ENCODE measurements at places on chromosomes 7 and 10.

DNA sequence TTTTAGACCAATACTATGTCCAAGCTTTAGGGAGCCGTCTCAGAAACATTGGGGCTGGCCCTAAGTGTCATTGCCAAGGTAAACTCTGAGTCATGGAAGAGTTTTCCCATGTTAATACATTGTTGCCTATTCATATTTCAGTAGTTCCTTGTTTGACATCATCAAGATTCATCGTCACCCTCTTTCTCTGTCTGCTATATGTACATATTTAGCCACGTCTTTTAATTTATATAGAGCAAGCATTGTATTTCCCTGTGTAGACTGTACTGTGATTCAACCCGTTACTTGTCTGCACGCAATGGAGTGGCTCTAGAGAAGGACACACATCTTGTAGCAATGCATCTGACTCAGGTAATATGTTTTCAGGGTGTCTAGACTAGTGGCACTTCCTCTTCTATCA lies 217.9 kb upstream of the TPK1 start:
- DNase-seq: no peak

GRCh38 chr7:24702755-24703154 lies 54.5 kb downstream of the GSDME start:
- no peak for DNase-seq

DNA sequence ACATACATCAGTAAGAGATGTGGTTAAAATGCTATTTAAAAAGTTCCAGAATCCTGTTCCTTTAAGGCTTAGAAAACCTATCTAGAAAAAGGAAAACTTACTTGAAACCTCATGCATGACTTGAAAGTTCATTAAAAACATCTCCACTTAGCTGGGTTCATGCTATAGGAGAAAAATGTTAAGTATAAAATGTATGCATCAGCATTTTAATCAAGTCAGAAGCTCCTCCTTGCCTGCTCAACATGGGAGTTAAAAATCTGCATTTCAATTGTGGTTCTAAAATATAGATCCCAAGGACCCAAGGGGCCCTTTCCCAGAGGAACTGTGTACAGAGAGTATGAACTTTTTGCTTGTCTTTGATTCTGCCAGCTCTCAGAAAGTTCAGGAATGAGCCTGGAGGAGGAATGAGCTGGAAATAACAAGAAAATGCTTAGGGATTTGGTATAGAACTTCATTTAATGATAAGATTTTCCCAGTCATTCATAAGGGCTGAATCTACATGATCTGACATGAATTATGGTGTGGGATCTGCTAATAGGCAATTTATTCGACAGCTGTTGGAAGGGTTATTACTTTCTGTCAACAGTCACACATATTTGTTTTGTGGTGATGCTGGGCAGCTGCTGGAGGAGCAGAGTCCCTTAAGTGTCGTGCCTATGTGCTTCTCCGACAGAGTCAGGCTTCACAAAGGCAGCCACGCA lies 85.6 kb upstream of the MTPN start:
- no peak for DNase-seq

DNA sequence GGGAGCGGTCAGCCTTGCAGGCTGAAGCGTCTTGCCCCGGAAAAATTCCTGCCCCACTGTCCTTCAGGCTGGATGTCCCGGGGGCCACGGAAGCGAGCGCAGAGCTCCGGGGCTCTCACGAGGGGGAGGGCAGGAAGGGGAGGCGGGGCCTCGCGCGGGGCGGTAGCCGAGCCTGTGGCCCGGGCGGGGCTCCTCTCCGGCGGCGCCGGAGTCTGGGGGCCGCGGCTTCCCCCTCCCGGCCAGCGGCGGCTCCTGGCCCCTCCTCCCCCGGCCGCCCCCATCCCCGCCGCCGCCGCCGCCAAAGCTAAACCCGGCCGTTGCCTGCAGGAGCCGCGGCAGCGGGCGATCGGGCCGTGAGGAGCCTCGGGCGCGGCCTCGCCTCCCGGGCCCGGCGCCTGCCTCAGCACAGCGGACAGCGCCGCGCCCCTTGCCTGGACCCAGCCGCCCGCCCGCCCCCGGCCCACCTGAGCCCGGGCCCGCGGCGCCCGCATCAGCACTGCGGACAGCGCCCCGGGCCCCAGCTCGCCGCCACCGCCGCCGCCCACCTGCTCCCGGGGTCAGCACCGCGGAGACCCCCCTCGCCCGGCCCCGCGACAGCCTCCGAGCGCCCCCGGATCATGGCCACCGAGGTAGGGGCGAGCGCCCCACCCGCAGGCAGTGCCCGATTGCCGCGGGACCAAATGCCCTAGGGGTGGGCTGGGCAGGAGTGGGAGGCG lies at the start of gene GOLGA7B:
Gene GOLGA7B, plus strand, starts transcription at position 157 of the 716 bp plus-strand sequence. Its CDS starts 461 bp downstream, at position 618.
- DNase-seq: no peak

- no peak for DNase-seq
Observed at GRCh38 chr7:85023916-85024315, 162.9 kb downstream of the SEMA3D start.

GRCh38 chr10:84074521-84074920 lies 64.8 kb upstream of the GHITM start:
- DNase-seq: no peak

- no peak for DNase-seq
Observed at GRCh38 chr10:16297642-16298041, 139.2 kb upstream of the PTER start.

DNA sequence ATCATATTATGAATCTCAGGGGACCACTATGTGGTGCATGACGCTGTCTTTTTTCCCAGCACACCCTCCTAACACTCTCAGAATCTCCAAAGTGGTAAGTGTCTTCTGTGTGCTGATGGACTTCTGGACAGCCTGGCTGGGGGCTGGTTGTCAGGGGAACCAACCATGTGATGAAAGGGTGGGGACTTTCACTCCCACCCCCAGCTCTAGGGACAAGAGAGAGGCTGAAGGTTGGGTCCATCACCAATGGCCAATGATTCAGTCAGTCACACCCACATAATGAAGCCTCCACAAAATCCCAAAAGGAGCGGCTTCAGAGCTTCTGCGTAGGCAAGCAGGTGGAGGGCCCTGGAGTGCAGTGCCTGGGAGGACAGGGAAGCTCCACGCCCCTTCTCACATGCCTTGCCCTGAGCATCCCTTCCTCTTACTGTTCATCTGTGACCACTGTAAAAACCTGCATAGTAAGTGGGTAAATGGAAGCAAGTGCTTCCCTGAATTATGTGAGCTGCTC lies 44.6 kb downstream of the RASGEF1A start:
- no peak for DNase-seq

GRCh38 chr10:123761666-123762230 lies 95.6 kb downstream of the GPR26 start:
- DNase-seq: no peak

DNA sequence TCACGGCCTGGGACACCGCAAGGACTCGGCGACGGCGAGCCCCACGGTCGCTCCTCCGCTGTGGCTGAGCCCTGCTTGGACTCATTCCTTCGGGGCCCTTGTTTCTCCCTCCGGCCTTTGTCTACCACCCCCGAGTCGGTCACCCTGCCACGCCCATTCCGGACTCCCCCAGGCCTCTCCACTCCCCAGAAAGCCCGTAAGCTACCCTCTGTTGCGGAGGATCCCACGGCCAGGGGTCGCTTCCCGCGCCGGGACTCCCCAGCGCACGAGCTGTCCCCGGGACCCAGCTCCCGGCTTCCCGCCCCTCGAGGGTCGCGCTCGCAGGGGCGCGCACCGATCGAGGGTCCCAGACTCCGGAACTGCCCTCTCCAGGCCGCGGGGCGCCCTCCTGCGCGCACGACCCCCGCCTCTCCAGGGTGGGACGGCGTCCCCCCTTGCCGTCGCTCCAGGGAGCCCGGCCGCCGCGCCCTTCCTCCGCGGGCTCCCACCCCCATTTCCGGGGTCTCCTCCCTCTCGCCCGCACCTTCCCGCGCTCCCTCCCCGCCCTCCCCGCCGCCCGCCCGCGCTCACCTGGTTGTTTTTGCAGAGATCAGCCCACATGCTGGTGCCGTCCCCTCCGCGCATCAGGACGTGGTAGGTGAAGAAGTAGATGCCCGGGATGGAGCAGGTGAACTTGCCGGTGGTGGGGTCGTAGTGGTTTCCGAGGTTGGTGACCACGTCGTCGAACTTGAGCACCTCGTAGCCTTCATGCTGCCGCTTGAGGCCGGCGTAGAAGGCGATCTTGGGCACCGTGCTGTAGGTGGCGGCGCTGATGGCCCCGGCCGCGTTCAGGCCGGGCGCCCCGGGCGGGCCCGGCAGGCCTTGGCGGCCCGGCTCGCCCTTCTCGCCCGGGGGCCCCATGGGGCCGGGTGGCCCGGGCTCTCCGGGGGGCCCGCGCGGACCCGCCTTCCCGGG lies 1.5 kb downstream of the C1QL3 start:
- DNase-seq: no peak

DNA sequence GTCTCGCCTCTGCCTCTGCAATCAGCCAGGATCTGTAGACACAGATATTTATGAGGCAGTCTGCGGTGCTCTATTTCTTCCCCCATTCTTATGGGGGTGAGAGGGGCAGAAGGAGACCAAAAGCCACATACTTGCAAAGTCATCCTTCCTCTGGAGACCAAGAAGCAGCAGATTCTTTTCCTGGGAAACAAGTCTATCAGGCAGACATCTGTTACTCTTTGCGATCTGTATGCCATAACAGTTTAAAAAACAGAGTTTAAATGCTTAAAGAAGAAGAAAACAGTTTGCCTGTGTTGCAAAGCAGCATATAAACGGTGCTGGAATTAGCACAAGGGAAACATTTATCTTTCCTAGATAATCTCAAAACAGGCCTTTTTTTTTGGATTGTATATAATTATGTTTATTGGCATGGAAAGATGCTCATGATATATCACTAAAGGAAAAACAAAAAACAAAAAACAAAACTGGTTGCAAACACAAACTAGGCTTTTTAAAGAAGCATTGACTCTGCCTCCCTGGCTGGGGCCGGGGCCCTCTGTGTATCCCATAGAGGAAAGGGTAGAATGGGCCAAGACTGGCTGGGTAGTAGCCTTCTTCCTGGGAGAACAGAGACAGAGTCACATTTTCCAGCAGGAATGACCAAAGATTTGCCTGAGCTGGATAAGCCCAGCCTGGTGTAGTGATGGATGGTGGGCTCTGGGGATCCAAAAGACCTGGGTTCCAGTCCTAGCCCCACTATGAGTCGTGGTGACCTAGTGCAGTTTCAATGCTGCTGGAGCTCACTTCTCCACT lies 50.4 kb downstream of the RGS10 start:
- no peak for DNase-seq

GRCh38 chr10:48958598-48959190 lies 19.1 kb upstream of the LRRC18 start:
- DNase-seq: no peak

- no peak for DNase-seq
Observed at GRCh38 chr10:62165803-62166202, 102.8 kb downstream of the RTKN2 start.

GRCh38 chr10:79149662-79150443 lies 81.1 kb downstream of the ZMIZ1 start:
- DNase-seq: no peak

DNA sequence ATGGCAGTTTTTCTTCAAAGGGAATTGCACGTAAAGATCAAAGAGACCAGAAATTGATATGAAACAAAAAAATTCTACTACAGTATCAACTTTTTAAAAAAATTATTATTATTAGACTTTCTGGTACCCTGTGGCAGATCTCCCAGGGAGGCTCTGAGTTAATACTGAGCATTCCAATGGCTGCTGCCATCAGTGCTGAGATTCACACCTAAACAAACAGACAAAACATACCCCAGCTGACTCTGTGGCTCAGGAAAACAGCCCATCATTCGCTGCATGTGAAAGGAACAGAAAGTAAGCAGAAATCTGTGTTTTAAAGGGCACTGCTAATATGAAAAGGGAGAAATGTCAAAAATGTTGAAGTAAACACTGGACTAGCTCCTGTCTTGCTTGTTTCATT lies 118.4 kb downstream of the GRM3 start:
- DNase-seq: no peak

DNA sequence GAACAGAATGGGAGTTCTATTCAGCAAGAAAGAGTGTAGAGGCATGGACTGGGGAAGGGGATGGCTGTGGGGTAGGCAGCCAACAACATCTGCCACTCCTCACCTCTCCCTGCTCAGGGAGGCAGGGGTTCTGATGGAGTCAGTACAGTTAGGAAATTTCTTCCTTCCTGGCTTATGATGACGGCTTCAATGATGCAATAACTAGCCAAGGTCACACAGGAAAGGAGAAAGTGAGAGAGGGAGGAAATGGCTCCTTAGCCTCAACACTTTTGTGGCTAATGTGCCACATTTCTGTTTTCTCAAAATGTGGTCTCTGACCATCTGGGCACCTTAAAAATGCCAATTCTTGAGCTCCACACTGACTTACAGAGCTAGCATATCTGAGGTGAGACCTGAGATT lies 79.3 kb upstream of the PDZD8 start:
- DNase-seq: no peak

Data from GDM1 (cell line).